ENCODE measurements at places on chromosomes 12 and 14.

DNA sequence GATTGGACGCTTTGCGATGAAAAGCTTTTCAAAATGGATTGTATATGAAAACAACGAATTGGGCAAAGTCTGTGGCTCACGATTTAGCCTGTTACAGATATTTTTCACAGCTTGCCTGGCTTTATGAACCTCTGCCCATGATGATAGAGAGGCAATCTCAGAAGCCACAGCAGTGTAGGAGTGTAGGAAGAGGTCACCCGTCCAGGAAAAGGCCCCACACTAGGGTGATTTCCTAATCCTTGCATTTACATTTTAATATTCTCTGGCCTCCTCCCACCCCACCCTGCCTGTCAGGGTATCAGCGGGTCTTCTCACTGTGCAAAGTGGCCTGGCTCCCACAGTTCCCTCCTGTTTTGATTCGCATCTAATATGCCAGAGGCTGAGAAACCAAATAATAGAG is 81.8 kb upstream of the FOXN3 start:
- no peak for DNase-seq

GRCh38 chr14:83147006-83147405 is 1613.4 kb upstream of the SEL1L start:
- no peak for DNase-seq

- DNase-seq: no peak
Observed at GRCh38 chr14:76260749-76261148, 109.0 kb downstream of the GPATCH2L start.

GRCh38 chr14:28012629-28013415 is 753.8 kb upstream of the FOXG1 start:
- no peak for DNase-seq

DNA sequence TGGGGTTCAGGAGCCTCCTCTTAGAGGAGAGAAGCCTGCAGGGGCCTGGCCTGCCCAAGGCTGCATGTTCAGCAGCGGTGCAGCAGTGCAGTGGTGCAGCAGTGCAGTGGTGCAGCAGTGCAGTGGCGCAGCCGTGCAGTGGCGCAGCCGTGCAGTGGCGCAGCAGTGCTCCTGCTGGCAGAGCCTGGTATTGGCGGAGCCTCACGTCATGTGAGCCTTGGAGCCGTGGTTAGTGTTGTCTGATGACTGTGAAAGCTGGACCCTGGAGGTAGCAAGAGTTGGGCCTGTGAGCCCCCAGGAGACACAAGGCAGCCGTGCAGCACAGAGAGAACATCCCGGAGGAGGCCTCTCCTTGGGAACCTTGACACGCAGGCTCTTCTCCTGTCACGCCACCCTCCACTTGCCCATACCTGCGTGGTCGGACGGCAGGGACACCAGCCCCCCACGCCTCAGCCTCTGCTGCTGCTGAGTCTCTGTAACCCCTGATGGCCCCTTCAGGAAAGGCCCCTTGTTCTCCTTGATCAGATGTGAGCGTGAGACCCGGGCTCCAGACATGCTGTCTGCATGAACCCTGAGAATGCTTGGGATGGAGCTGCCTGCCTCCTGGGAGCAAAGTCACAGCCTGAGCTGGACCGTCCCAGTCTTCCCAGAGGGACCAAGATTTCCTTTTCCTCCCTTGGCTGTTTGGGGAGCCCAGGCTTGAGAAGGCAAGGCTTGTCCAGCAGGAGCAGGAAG is 193.7 kb downstream of the KIF26A start:
- DNase-seq: no peak

DNA sequence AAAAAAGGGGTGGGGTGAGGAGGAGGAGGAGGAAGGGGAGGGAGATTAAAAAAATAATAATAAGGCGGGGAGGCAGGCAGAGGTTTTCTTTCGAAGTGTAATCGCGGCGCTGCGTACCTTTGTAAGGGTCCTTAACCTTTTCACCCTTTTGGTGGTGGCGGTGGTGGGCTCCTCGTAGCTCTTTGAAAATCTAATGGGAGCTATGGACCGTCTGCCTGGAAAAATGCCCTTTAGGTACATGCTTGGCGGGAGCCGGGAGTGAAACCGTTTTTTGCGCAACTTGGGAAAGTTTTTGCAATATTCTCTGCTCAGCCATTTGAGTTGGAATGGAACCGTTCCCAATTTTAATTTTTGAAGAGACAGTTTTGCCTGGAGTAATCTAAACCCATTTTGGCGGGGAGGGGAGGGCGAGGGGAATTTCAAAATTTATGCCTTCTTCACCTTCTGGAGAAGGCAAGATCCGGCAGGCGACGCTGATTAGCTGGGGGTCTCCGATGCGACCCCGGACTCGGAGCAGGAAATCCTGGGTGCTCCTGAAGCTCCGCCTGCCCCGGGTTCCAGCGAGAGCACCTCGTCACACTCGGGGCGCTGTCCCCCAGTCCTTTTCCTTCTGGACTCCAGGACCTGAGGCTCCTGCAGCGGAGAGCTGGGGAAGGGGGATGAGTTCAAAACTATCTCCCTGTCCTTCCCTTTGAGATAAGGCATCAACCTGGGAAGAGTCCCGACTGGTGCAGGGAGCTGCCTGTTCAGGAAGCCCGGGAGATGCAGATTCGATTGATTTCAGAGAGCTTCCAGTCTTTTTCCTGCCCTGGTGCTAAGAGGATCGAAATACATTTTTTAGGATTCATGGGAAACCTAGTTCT is 74.6 kb upstream of the TBX5 start:
- peak; percentile 28 for DNase-seq

GRCh38 chr12:32413412-32413811 is 14.1 kb downstream of the FGD4 start:
- DNase-seq: no peak

DNA sequence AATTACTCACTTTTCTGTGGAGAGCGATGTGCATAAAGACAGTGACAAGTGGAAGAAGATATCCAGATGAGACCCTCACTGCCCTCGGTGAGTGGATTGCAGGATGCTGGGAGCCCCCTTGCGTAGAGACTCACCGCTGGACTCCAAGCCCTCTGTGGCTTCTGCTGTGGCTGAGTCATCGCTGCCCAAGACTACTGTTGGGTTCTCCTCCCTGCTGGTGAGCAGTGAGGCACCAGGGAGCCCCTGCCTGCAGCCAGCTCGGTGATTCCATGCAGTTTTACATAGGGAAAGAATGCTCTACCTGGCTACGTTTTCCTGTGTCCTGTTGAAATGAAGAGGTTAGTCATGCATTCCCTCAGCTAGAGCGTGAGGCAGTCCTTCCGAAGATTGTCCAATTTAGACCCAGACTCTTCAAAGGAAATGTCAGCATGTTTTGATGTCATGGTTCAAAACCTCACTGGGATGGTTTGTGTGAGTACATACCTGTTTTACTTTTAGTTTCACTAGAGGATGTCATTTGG is 28.2 kb downstream of the TRAF3 start:
- peak; percentile 36 for DNase-seq

GRCh38 chr14:89184952-89185351 is 232.1 kb downstream of the FOXN3 start:
- no peak for DNase-seq

DNA sequence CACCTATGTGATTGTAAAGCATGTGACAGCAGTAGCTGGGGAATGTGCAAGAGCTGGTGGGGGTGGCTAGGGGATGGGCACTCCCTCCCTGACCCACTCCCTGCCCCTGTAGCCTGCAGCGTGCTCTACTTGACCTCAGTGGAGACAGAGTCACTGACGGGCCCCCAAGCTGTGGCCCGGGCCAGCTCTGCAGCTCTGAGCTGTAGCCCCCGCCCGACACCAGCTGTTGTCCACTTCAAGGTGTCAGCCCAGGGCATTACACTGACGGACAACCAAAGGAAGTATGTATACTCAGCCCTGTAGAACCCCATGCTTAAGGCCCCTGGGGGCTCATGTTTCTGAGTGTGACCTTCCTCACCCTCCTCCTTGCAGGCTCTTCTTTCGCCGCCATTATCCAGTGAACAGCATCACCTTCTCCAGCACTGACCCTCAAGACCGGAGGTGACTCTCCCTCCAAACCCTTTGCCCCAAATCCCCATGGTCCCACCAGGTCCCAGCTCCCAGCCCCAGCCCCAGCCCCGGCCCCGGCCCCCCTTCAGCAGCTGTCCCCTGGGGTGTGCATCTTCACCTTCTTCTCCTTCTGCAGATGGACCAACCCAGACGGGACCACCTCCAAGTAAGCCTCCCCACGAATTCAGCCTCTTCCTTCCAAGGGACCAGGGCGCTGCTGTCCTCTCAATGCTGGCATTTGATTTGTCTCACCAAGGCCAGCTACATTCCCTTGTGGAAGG is 13.3 kb downstream of the TNS2 start:
- no peak for DNase-seq

- no peak for DNase-seq
Observed at GRCh38 chr14:62189698-62190097, 427.5 kb downstream of the SNAPC1 start.

DNA sequence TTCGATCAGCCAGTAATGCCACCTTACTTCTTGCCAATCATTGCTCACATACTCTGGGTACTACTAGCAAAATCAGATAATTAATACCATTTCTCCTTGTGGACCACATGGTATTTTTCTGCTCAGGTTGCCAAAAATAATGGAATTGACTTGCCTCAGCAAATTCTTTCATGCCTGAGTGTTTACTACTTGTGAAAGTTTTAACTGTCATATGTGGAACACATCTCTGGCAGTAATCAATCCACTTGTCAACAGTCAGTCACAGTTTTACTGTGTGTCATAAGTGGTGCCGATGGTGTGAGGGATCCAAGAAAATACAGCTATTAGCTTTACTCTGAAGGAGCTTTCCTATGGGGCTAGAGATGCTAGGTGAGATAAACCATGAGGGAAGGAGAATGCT is 55.3 kb upstream of the ATF1 start:
- DNase-seq: no peak

- DNase-seq: no peak
Observed at GRCh38 chr12:72330301-72330700, 58.1 kb downstream of the TRHDE start.

- DNase-seq: peak; percentile 66
Observed at GRCh38 chr14:20455355-20456300, 602 bp downstream of the APEX1 start.

- no peak for DNase-seq
Observed at GRCh38 chr12:43858096-43858495, 22.2 kb downstream of the TMEM117 start.

GRCh38 chr12:118981285-118982211 is at the start of gene SRRM4:
TSS of gene SRRM4 (plus strand) at chr12:118981541. CDS start at chr12:118981883, 342 bp downstream.
- DNase-seq: peak; percentile 66

- DNase-seq: no peak
Observed at GRCh38 chr12:112713471-112713870, 78.1 kb upstream of the RPH3A start.

- no peak for DNase-seq
Observed at GRCh38 chr12:50606675-50607375, 102.0 kb downstream of the DIP2B start.

GRCh38 chr14:70086685-70087379 is 101.9 kb downstream of the SLC8A3 start:
- peak; percentile 61 for DNase-seq

- DNase-seq: no peak
Observed at GRCh38 chr12:5716201-5716600, 228.9 kb downstream of the ANO2 start.

- no peak for DNase-seq
Observed at GRCh38 chr14:77642407-77642806, 26.0 kb upstream of the SPTLC2 start.

DNA sequence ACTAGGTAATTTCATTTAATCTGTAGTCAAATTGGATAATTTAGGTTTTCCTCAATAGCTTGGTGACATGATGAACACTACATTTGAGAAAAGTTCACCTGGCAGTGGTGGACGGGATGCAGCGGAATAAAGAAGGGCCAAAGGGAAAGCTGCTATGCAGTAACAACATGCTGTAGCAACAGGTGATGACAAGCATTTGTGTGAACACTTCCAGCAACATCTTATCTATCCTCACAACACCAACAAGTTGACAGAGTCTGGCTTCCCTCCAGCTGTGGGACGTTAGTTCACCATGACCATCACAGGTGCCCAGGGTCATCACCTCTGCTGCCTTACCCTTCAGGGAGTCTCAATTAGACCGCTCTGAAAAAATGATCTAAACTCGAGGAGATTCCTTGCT is 8.3 kb downstream of the DBX2 start:
- no peak for DNase-seq

GRCh38 chr12:47801170-47801903 is 18.4 kb downstream of the HDAC7 start:
- DNase-seq: no peak

DNA sequence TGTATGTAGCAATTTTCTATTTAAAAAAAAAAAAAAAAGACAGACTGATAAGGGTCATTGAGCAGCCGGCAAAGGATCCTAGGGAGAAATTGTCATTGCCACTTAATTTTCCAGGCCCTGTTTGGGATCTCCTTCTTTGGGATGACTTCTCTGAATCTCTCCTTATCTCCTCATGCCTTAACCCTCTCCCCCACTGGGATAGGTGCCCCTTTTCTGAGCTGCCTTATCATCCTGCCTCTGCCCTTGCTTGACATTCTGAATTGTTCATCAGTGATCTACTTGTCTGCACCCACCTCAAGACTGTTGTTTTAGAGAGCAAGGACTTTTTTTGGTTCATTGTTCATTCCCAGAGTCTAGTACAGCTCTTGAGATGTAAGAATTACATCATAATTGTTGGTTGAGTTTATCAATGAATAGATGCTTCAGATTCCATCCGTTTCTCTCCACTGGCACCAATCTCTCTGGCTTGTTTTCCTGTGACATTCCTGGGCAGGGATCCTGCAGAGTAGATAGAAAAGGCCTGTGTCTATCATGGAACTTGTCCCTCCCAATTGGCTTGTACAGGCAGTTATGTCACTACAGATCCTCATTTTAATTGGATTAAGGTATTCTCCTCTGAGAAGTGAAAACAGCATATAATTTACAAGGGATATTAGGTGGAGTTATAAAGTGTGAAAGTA is 42.6 kb downstream of the SOCS2 start:
- no peak for DNase-seq

GRCh38 chr12:84740602-84741001 is 172.0 kb downstream of the SLC6A15 start:
- DNase-seq: no peak

DNA sequence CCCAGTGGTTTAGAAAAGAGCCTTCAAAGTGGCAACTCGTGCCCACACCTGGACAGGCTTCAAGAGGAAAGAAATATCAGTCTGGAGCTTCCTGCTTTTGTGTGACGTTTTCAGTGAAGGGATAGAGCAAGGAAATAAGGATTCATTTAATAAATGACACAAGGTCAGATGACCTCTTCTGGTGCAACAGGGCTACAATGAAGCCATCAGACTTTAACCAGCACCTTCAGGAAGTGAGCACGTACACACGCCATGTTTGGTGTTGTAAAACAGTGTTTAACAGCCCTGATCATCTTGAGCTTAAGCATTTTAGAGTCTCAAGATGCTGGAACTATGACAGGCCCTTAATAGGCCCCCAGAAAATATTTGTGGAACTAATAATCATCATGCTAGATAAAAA is 59.1 kb downstream of the CCDC60 start:
- no peak for DNase-seq

DNA sequence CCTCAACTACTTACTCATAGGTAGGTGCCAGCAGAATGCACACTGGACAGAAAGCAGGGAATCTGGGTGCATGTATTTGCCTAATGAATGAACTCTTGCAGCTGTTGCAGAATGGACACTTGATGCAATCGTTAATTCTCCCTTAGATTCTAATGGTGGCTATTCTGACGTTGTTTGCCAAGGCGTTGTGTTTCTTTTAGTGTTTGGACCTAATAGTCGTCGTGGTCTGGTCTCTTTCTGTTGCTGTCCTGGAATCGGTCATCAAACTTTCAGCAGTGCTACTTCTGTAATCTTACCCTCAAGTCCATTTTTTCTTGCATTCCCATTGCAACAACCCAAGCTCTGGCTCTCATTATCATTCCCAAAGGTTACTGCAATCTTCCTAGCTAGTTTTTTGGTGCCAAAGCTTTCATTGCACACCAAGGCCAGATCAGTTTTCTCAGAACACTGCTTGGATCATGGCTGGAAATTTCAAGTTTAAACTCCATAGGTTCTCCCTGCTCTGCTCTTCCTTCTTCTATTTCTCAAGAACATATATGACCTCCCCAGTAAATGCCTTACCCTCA is 31.3 kb downstream of the BMP4 start:
- DNase-seq: no peak

All from urothelium cell line (cell line).